NCI-H2107 (cell line): ENCODE measurements at places on chromosomes 7 and 10.

DNA sequence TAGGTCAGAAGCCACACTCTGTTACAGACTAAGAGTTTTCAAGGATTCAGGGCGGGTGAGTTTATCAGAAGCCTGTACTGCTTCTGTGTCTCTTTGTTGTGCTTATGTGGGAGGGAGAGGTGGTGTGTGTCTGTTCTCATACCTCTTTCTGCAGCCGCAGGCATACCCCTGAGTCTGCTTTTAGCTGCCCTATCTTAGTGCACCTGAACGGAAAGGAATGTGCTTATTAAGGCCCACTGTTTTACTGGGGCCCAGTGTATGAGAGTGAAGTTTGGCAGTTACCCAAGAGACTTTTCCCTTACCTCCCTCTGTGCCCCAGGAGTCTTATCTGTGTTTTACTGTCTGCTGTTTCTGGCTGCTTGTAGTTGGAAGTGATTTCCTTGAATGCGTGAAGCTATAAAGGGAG lies 104.3 kb downstream of the TYW1 start:
- no peak for DNase-seq

DNA sequence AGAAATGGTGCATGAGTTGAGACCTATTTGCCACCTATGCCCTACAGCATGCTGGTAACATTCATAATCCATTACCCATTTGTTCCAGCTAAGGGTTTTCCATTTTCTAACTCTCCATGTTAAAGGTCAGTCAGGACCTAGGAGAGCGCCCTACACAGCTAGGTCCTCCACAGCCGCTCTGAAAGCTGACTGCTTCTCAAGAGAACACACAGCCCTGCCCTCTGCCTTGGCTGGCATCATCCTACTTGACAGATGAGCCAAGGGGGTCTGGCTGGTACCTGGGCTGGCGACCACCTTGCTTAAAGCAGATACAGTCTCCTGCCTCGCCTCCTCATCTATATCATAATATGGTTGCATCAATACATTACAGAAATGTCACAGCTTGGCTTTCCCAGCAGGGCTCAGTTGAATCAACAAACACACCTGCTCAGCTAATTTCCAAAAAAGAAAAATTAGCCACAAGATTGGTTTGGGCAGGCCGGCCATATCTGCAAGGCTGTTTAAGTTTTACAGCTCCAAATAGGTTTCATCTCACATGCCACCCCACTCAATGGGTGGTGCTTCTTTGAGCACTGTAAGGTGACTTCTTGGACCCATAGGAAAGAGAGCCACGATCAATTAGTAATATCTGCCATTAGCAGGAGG lies 17.3 kb downstream of the TLL2 start:
- DNase-seq = no peak

DNA sequence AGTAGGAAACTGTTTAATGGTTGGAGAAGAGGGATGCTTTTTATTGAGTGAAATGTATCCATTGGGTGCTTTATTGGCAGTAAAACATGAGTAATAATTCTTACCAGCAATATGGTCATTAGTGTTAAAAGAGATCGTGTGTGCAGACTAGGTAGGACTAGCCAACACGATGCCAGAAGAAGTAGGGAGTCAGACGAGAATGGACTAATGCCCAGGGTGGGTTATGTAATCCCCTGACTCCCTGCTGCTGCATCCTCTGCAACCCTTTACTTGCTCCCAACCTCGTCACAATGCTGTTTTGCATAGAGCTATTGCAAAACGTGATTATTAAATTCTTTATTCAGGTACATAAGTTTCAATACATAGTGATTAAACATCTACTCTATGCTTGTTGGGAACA lies 1213.7 kb downstream of the GATA3 start:
- no peak for DNase-seq

- no peak for DNase-seq
Measured at GRCh38 chr7:68733219-68734153, 864.8 kb upstream of the AUTS2 start.

- no peak for DNase-seq
Measured at GRCh38 chr7:64687249-64687648, 21.3 kb downstream of the ZNF107 start.

DNA sequence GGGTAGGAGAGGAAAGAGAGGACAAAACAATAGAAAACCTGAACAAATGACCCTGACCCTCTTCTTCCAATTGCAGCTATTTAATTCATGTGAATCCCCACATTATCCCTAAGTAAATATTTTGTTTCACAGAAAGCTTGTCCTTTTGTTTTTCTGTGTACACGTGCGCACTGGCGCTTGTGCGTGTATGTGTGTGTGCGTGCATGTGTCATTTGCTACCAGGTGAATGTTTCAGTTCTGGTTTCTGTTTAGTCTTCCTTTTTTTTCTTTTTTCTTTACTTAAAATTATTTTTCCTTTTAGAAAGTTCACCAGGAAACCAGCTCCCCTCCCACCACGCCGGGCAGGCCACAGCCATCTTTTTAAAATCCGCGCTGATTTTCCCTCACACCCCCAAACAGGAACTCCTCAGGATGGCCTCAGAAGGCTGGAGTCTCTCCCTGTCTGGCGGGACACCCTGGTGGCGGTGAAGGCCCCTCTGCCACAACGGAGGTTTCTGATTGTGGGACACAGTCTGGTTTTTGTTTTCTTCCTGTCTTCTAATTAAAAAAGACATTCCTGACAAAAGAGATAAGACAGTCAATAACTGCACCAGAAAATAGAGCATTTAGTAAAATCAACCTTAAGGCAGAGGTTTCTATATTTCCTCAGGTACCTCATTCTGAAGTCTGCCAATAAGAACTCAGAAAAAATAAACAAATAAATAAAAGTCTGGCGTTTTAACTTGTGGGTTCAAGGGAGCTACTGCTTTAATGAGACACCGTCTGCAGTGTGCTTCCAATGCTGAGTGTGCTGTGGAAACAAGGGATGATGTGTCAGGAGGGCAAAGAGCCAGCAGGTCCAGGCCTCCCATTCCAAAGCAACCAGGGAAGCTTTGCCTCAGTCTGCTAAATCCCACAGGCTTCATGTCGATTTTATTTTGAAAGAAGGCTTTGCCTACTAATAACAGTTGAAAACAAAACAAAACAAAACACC lies 17.4 kb downstream of the IRF5 start:
- DNase-seq = no peak

DNA sequence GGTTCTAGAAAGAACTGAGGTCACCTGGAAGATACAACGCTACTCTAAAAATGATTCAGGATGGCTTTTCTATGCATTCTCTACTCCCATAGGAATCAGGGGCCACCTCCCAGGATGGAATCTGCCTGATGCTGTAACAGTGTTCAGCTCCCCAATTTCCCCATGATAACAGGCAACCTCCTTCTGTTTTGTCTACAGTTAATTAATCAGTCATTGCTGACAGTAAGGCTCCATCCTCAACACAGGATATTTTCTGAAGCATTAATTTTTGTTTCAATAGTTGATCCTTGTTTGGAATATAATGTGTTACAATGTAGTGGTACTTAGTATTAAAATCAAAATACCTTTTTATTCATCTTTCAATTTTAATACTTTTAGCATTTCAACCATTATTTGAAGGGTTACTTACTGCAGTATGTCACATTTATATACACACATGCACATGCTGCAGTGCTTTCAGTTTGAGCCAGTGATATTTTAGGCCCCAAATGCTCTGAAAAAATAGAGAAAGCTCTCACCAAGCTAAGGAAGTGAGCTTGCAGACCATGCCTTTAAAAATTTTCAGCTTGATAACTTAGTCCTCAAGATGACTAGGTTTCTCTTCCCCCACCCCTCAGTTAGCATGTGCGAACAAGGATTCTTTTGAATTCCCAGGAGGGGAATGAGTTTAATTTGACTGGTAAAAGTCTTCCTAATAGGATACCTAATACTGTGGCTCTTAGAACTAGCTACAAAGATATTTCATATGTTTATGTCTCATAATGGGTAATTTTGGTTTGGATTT lies 592 bp upstream of the PIK3CG start:
- no peak for DNase-seq

DNA sequence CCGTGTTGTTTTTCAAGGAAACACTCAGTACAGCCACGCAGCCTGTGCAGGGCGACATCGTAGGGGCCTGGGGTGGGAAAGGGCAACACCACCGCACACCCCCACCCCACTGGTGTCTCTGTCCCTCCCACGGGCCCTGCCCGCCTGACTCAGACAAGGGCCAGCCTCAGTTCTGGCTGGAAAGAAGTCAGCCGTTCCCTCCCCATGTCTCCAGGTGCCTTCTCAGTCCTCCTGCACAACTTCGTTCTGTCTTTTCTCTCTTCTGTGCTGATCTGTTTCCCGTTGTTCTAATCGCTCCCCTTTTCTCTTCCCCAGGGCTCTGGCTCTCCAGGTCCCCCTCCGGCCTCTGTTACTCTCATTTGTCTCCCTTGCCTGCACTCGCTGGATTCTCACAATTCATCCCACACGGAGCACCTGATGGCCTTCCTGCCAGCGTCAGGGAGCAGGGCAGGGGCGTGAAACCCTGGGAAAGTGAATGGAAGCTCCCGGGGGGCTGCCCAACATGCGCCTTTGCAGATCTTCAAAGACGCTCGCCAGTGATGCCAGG lies 97.7 kb downstream of the WDR37 start:
- no peak for DNase-seq

- DNase-seq = no peak
Measured at GRCh38 chr10:121698336-121698735, 100.1 kb upstream of the FGFR2 start.

DNA sequence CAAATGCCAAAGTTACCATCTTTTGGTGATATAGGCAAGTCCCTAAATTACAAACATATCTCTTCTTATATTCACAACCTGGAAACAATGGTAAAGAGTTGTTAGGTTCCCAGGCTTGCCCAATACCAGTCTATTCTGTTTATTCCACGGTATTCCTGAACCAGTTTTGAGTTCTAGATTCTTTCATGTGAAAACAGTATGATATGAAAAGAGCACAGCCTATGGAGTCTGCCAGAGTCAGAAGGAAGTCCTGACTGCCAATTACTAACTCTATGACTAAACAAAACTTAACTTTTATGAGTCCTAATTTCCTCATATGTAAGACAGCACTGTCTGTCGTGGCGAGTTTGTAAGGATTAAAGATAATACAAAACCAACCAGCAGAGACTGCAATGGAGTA lies 5.6 kb downstream of the ABI1 start:
- DNase-seq = no peak

- no peak for DNase-seq
Measured at GRCh38 chr10:19947215-19947614, 131.0 kb downstream of the PLXDC2 start.

DNA sequence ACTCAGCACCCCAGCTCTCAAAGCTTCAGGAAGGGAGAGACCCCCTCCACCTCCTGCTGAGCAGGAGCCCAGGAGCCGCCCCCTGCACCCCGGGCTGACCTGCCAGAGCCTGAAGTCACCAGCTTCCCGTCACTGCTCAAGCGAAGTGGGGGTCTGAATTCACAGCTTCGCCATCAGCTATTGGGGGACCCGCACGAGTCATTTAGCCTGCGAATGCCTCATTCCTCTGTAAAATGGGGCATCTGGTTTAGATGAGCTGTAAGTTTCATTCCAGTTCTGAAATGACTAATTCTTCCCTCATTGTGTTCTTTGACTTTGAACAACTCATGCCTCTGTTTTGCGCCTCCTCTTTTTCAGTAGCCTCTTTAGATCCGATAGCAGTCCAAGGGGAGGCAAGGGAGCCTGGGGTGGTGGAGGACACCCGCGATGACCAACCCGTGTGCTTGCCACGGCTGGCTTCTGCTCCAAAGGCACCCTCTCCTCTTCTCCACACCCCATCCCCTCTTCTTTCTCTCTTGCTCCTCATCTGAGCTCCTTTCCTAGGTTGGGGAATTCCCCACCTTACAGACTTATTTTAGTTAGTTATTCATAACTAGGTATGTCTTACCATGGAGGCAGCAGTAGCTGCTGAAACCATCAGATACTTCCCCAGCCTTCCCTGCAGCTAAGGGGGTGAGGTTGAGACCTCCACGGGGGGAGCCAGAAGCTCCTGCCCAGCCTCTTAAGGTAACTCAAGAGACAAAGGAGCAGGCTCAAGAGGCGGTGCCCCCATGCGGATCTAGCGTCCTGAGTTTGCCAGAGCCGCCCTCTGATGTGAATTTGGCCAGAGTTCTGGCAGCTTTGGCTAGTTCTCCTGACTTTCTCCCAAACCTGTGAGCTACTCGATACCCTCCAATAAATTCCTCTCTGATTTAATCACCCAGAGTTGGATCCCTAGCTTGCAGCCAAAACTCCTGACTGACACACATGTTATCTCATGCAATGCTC lies 47.7 kb downstream of the RBM17 start:
- DNase-seq = no peak

- no peak for DNase-seq
Measured at GRCh38 chr7:7183838-7184463, 1.6 kb downstream of the C1GALT1 start.

DNA sequence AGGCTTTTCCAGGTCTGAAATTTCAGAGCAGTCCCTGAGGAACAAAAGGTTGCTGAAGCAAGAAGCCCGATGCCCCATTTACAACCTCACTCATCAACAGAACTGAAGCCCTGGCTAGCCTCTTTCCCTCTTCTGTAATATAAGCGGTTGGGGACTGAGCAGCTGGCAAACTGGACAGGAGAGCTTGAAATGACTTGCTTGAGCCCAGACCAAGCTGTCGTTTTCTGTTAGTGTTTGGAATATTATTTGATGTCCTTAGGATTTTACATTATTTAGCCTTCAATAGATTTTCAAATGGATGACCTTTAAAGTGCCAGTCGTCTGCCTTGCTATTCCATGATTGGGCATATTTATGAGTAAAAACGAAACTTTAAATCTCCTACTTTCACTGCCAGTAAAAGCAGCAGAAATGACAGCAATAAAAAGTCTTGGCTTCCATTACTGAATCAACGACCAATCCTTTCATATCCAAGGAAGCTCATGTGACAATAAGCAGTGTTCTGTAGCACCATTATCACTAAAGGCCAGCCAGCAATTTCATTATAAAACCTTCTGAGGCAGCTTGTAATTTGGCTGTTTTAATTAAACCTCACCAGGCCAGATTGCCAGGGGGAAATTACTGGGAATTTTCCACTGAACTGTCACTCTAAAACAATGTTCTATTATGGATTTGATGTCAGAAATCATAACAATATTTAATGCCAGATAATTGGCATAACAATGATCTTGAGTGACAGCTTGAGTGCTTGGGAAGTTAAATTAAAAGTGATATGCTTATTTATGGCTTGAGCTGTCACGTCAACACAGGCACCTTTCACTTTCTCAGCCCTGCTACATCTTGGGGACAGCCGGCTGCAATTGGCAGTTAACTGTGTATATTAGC lies 85.9 kb downstream of the LSMEM1 start:
- DNase-seq = no peak

DNA sequence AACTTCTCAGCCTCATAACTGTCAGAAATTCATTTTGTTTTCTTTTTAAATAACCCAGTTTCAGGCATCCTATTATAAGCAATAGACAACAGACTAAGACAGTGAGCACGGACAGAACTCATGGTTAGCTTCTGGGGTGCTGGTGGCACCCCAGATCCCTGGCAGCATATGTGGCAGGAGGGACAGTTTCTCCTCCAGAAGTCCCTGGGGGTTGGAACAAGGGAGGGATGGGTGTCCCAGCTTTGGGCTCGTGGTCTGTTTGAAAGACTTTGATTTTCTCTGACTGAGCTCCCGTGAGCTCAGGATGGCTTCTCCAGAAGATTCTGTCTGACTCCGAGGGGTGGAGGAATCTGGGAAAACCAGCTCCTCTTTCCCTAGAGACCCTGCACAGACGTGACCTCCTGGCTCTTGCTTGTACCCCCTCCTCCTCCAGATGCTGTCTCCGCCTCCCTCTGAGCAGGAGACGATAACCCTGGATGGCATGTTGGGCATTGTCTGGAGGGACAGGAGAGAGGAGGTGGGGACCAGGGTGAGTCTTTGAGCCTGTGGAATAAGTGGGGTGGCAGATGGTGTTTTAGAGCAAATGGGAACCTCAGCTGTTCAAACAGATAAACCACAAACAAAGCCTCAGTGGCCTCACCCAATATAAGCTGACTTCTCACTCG lies 421.1 kb downstream of the GLRX3 start:
- DNase-seq = no peak
